ENCODE measurements at places on chromosomes 6 and 20.

DNA sequence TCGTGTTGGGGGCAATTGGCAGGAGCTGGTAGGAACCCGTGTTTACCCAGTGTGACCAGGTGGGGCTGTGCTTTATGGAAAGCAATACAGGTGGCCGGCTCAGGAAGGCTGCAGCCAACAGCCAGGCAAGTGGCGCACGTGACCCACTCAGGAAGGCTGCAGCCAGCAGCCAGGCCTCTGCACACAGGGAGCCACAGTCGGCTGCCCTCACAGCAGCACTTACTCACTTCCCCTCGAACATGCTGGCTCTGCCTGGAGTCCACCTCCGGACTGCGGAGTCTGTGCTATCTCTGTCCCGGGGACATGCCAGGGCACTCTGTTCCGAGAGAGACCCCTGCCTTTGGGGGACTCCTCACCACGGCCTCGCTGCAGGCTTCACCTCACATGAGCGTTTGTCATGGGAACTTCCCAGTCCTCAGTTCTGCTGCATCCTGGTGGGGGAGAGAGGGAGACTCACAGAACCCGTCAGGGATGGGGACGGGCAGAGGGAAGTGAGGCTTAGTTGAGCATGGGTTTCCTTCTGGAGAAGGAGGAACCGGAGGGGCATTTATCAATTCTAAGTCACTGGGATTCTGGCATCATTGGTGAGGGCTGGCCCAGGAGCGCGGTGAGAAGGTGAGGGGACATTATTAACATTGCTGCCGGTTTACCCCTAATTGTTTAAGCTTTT, 76.8 kb downstream of the TTLL2 start:
- peak; percentile 43 for DNase-seq

- DNase-seq, result no peak
Measured at GRCh38 chr6:37368961-37369320, 15.2 kb downstream of the RNF8 start.

DNA sequence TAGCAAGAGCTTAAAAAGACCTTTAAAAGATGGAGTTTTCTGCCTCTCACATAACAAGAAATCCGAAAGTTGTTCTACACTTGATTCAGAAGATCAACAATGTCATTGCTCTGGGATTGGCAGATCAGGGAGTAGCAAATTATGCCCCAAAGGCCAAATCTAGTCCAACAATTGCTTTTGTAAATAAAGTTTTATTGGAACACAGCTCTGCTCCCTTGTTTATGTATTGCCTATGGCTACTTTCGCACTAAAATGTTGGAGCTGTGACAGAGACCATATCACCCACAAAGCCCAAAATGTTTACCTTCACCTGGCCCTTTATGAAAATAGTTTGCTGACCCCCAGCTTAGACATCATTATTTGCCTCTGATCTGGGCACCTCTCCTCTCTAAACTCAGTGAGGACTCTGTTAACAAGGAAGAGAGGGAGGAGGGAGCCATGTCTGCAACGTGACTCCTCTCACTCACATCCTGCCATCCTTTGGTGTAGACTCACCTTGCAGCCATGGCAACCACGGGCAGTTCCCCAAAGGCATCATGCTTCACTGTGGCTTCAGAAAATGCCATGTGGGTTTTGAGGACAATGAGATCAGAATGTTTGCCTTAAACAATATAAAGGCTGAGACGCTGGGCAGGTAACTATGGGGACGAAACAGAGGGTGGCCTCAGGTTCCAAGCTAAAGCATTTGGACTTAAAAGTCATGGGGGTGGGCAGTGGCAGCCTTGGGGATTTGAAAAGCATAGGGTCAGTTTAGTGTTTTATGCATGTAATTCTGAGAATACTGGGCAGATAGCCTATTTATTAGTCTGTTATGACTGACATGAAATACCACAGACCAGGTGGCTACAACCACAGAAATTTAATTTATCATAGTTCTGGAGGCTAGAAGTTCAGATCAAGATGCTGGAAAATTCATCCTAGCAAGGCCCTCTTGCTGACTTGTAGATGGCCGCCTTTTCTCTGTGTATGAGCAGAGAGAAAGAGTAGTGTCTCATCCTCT, 149.7 kb upstream of the TNFAIP3 start:
- DNase-seq, result no peak

- DNase-seq, result no peak
Measured at GRCh38 chr6:21348504-21349195, 244.9 kb upstream of the SOX4 start.

- no peak for DNase-seq
Measured at GRCh38 chr20:54058420-54059139, 11.8 kb downstream of the BCAS1 start.

- peak; percentile 2 for DNase-seq
Measured at GRCh38 chr6:137518386-137518983, 24.3 kb upstream of the OLIG3 start.

- peak; percentile 99 for DNase-seq
Measured at GRCh38 chr6:41288030-41288753, 1.7 kb upstream of the TREM1 start.

GRCh38 chr6:101422811-101423210, 29.3 kb downstream of the GRIK2 start:
- DNase-seq, result no peak

DNA sequence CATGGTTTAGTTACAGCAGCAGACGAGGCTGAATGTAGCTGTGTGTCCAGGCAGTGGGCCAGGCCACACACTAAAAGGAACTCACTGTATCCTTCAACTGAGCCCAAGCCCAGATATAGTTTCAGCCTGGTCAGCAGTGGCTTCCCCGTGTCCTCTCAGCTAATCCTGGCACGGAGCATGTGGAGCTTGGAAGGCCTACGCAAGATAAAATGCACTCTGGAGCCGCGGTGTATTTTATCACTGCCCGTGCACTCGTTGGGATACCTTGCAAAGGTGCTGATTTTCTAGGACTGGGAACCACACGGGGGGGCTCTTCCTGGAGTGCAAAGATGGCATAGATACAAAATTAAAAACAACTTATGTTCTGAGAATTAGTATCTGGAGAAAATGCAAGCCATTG, 48.4 kb upstream of the IYD start:
- DNase-seq, result no peak

DNA sequence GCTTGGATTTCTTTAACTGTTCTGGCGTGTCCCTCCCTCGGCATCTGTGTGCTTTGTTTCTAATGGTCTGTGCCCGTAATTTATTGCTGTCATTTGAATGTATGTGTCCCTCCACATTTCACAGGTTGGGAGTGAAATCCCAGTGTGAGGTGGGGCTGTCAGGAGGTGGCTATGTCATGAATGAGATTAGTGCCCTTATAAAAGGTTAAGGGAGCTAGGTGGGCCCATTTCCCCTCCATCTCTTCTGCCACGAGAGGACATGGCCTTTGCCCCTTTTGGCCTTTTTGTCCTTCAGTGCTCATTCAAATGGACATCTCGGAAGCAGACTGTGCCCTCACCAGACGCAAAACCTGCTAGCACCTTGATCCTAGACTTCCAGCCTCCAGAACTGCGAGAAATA, 96.3 kb downstream of the LAMP5 start:
- no peak for DNase-seq

DNA sequence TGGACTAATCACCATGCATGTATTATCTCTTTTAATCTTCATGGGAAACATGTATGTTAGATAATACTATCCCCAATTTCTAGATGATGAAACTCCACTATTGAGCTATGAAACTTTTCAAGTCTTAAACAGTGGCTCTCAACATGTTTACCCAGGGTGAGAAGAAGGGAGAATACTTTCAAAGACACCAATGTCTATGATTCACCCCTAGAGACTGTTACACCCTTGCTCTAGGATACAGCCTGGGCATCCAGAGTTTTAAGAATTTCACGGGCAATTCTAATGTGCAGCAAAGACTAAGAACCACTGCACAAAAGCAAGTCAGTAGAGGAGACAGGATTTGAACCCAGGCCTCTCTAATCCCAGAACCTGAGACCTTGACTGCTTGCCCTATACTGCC, 47.8 kb downstream of the GFOD1 start:
- DNase-seq, result no peak
